ENCODE measurements at places on chromosomes 1 and 21.

DNA sequence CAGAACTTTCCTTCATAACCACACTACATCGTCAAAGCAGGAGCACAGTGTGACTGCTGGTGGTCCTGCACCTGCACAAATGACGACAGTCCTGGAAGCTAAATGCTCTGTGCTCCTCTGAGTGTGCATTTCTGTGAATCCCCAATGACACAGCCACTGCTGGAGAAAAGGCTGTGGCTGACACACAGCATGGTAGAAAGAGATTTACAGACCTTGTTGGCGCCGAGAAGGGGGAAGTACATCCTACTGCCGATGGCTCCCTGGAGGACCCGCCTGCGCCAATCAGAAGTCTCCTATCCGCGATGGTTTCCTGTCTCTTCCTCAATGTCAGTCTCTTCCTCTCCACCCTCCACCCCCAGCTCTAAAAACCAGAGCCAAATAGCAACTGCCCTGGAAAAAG, 115.4 kb upstream of the RAB4A start:
- no peak for DNase-seq

DNA sequence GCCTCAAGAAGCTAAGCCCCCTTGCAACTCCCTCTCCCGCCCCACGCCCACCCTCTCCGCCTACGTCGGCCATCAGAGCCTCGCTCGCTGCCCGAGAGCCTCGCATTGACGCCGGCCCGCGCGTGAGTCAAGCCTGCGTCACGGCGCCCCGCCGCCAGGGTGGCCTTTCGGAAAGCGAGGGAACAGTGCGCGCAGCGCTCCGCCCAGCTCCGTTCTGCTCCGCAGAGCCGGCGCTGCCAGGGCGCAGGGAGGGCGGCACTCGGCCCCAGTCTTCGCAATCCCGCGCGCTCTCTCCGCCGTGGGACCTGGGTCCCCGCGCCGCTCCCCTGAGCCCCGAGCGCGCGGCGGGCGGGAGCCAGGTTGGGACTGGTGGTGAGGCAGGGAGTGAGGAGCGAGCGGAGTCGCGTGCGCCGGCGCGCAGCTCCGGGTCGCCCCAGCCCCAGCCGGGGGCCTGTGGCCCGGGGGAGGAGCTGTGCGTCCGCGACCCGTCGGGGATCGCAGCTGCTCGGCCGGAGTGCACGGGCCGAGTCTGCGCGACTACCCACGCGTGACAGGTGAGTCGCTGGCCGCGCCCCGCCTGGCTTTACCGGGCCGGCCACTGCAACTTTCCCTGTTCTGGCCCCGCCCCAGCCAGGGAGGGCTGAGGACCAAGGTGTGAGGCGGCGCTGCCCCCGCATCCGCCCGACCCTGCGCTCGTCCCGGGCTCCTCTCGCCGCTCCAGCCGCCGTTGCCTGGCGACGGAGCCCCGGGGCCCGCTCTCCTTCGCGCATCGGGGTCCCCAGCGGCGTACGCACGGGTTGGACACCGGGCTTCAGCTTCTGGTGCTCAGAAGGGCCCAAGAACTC, at the start of gene SLC6A17:
Gene SLC6A17 (plus strand): TSS at position 165 of the 845 bp plus-strand sequence. CDS start 16,436 bp downstream, outside the sequence.
- DNase-seq = peak; percentile 73

GRCh38 chr1:182614796-182615454, 10.7 kb upstream of the RGS16 start:
- peak; percentile 91 for DNase-seq

DNA sequence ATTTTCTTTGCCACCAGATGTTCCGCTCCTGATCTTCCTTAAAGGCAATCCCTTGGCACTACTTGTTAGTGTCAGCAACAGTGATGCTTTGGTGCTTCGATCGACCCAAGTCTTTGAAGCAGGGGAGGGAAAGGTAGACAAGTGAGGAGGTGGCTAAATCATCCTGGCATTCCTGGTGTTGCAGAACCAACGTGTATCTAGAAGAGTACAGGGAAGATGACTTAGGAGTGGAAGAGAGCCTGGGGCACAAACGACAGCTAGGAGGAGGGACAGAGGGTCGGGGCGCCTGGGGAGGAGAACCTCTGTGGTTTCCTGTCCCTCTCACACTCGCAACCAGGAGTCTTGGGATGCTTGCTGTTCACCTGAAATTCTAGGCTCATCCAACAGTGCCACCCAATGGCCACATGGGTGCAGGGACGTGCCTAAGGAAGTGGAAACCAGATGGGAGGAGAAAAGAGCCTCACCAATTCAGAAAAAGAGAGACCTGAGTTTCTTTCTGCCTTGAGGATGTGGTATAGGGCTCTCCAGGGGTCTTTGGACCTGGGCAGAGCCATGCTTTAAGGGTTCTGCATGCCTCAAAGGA, 9.5 kb upstream of the KCNA2 start:
- DNase-seq = peak; percentile 43

DNA sequence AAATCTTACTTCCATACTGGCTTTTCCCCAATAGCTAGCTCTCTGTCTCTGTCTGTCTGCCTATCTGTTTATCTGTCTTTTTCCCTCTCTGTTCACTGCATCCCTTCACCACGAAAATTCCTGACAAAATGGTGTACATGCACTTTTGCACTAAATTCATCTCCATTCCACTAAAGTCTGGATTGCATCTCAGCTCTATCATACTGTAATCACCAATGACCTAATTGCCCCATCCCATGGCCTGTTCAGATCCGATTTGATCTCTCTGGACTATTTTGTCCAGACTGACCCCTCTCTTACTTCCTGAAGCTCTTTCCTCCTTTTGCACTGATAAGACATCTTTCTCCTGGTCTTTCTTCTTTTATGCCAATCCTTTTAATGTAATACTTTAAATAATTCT, 112.5 kb upstream of the USH2A start:
- DNase-seq = no peak

GRCh38 chr21:42538479-42539275, 25.0 kb downstream of the SLC37A1 start:
- no peak for DNase-seq

- no peak for DNase-seq
These were observed 12.3 kb downstream of the OR2T11 start for GRCh38 chr1:248622570-248623001.

GRCh38 chr1:204017032-204017431, 55.9 kb upstream of the SOX13 start:
- DNase-seq = no peak

DNA sequence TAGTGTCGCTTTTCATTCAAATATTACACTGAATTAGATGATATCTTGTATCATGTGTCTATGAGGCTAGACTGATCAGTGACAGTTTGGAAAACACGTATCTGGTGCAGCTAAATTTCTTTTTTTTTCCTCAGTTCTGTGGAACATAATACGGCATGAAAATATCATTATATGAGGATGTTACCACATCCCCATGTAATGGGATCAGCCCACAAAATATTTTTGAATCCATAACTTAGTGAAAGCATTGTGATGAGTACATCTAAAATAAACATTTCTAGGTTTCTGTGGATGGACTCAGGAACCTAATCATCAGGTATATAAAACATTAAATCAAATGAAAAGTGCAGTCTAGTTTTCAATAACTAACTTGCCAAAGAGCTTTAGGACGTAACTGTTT, 356.3 kb downstream of the USP25 start:
- peak; percentile 38 for DNase-seq

- DNase-seq = no peak
These were observed 141.0 kb upstream of the JUN start for GRCh38 chr1:58924821-58925220.

DNA sequence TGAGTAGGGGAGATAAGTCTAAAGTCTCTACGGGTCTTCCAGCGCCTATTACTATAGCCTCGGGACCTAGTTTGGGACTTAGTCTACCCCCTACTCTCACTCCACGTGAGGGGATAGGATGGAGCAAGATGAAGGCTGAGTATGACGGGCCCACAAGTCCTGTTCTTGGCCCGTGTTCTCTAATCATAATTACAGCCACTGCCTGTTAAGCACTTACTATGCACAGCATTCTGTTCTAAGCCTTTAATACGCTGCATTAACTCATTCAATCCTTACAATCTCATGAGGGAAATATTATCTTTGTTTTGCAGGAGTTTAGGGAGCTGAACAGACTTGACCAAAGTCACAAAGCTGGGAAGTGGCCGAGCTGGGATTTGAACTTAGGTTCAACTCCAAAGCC, 23.9 kb upstream of the EPB41 start:
- no peak for DNase-seq

GRCh38 chr1:18580047-18580446, 50.6 kb upstream of the PAX7 start:
- no peak for DNase-seq

DNA sequence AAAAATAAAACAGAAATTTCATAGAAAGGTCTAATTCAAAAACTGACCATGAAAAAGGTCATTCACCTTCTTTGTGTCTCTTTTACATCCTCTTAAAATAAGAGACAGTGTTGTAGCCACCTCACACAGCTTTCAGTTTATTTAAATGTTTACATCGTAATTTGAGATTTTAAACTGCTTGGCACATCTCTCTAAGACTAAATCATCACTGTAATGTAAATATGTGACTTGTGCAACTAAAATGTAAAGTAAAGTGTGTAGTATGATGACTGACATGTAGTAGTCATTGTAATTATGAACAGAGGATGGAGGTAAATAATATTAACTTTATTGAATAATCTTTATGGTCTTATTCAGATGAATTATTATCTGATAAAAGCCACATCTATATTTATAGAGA, 283.9 kb downstream of the KCNT2 start:
- DNase-seq = peak; percentile 3

- no peak for DNase-seq
These were observed 21.6 kb upstream of the ABCA4 start for GRCh38 chr1:94142583-94142982.

- DNase-seq = peak; percentile 8
These were observed 45.7 kb downstream of the RAP1GAP start for GRCh38 chr1:21623410-21623961.

- DNase-seq = peak; percentile 44
These were observed 35.7 kb upstream of the EPS8L3 start for GRCh38 chr1:109799445-109799844.

DNA sequence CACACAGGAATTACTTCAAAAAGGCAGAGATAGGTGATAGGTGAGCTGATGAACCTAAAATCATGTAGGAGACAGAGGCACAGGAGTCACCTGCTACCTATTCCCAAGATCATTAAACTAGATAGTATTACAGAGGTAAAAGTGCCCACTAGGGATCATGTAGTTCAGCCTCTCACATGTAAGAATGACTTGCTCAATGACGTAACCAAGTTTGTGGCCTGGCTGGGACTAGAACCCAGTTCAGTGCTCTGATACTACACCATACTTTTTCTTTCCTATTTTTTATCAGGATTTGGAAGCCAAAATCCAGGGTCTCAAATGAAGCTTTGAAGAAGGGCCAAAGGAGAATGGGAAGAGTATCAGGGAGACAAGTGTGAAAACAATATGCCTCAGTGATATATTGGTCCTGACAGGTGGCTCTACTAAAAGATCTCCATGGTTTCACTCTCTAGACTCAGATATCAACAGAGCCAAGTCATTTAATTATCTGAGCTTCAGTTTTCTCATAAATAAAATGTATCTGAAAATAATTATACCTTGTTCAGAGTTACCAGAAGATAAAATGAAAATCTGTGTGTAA, 87.3 kb upstream of the SLFNL1 start:
- DNase-seq = peak; percentile 18

- no peak for DNase-seq
These were observed 437.2 kb upstream of the DAB1 start for GRCh38 chr1:57860931-57861565.

DNA sequence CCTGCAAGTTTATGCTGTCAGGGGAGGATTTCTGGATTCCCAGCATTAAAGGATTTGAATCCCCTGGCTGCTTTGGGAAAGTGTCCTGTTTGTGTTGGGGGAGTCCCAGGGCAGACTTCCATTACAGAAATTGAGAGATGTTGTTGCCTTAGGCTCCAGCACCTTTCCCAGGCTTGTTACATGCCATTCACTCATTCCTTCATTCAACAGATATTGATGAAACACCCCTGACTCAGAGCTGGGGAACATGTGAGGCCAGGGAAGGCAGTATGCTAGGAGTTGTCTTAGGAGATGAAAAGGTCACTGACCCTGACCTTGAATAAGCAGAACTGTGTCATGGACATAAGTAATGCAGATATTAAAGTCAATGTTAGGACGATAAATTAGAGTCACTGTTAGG, 161.7 kb downstream of the NTMT2 start:
- DNase-seq = peak; percentile 69

DNA sequence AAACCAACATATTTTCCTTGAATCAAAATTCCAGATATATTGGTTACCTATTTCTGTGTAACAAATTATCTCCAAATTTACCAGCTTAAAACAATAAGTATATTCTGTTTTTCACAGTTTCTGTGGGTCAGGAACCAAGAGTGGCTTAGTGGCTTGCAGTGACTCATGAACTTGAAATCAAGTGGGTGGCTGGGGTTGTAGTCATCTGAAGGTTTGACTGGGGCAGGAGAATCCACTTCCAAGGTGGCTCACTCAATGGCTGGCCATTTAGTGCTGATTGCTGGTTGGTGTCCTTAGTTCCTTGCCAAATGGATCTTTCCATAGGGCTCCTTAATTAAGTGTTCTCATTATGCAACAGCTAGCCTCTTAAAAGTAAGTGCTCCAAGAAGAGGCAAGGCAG, 43.8 kb downstream of the ALG14 start:
- DNase-seq = no peak

- no peak for DNase-seq
These were observed 276.8 kb upstream of the C1orf174 start for GRCh38 chr1:4176841-4177240.

- peak; percentile 74 for DNase-seq
These were observed 11.8 kb downstream of the NPHP4 start for GRCh38 chr1:5980314-5981008.

GRCh38 chr1:111101854-111102642, 37.8 kb downstream of the DRAM2 start:
- no peak for DNase-seq

DNA sequence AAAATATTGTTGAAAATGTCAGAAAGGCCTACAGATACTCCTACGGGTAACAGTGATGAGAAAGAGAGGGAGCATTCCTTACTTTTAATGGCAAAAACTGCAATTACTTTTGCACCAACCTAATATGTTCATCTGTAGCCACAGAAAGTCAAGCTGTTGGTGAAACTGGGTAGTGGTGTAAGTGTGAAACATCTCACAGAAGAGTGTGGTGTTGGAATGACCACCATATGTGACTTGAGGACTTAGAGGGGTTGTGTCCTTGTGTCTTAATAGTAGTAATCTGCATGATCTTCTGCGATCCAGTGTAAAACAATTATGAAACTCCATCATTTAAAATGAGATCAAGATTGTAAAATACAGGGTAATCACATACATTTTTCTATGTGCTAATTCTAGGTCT, 320.7 kb downstream of the ADGRL2 start:
- DNase-seq = no peak

DNA sequence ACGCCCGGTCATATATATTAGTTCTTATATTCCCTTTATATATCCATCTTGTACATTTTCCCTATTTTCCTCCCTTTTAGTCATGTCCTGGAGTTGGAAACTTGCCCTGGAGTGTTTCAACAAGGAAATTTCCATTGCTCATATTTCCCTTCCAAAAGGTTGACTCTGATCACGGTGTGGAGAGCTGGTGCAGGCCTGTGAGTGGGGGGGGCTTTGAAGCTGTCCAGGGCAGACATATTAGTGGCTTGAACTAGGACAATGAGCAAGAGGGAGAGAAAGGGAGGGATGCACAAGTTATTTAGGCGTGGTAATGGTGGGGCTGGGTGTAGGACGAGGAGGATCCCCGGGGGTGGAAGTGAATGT, 30.4 kb upstream of the TMEM61 start:
- DNase-seq = peak; percentile 47

- DNase-seq = peak; percentile 13
These were observed 89.6 kb downstream of the AK5 start for GRCh38 chr1:77371396-77371795.

All from fibroblast of skin of right biceps (primary cell).